ENCODE measurements at places on chromosomes 16 and 17. TPM values are rescaled to one million over a fixed set of nuclear protein-coding genes. Genes with fewer than 3 reads are reported as not detected.

DNA sequence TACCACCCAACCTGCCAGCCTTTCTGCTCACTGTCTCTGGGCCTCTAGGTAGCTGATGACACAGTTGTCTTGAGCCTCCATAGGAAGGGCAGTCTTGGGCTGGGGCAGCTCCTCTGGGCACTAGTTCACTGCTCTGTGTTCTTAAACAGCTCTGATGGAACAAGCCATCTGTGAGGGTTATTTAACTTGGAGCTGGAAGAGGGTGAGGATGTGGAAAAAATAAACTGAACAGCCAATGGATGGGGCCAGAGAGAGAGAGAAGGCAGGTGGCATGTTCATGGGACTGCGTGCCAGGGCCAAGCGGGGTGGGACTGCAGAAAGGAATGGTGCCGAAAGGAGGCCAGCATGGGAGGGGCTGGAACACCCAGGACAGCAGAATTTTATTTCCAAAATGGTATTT is 52.6 kb downstream of the HIC1 start:
- H3K27me3 ChIP-seq, result no peaks in the 10 kb centered on the region
- no peaks in the 10 kb centered on the region for H3K36me3 ChIP-seq
- H3K4me1 ChIP-seq, result peaks cover 24% of the 10 kb centered on the region
- no peak overlapping the region for H3K4me3 ChIP-seq
- DNase-seq, result no peak
- peak overlapping the region; percentile 33 for H3K27ac ChIP-seq

DNA sequence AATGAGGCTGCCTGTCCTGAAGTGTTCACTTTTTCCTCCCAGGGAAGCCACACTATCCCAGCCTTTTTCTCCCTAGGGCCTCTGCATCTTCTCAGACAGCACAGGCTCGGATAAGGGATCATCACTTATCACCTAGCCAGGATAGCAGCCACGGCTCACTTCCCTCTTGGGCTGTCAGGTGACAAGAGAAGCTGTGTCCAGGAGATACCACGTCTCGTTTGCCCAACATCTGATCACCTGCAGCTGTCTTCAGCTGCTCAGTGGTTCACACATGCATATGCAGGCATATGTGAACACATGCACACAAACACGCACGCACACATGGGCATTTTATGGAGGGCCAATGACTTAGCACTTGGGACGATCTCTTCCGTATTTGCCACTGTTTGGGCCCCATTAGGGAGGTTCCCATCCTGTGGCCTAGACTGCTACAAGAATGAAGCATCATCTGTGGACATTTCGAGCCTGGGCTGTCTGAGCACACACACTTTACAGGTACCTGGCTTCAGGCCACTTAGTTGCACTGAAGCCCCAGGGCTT is 32.4 kb upstream of the ADORA2B start:
- H3K4me1 ChIP-seq, result peaks cover 4% of the 10 kb centered on the region
- no peak overlapping the region for H3K27ac ChIP-seq
- H3K27me3 ChIP-seq, result peaks cover 7% of the 10 kb centered on the region
- H3K4me3 ChIP-seq, result no peak overlapping the region
- H3K36me3 ChIP-seq, result no peaks in the 10 kb centered on the region

SLC12A3 gene
- total RNA-seq, result not detected

PRDM7 gene
- total RNA-seq, result not detected

HEATR3 gene
- 33.7 TPM for total RNA-seq

PRRT2 gene
- 6.0 TPM for total RNA-seq
